Bronchus fibroblast of lung (primary cell): ENCODE measurements at places on chromosomes 13 and 19. TPM values are rescaled to one million over a fixed set of nuclear protein-coding genes. Genes with fewer than 3 reads are reported as not detected.

ZNF681 gene
- total RNA-seq = 1.3 and 1.5 TPM in 2 replicates

C3 gene
- total RNA-seq = 1.8 TPM in 2 replicates

ADGRE2 gene
- 1.3 and 1.7 TPM in 2 replicates for total RNA-seq

KIR2DL4 gene
- total RNA-seq = not detected in 2 replicates

ZNF221 gene
- 1.9 and 3.0 TPM in 2 replicates for total RNA-seq

FAM216B gene
- total RNA-seq = not detected in 2 replicates

CPAMD8 gene
- total RNA-seq = 0.45 and 0.50 TPM in 2 replicates

SIGLEC8 gene
- not detected in 2 replicates for total RNA-seq

KCNN4 gene
- 0.17 and 0.74 TPM in 2 replicates for total RNA-seq

UBE2L5 gene
- not detected in 2 replicates for total RNA-seq

TNNI3 gene
- not detected in 2 replicates for total RNA-seq

KIR3DL2 gene
- not detected in 2 replicates for total RNA-seq

SELENOV gene
- not detected in 2 replicates for total RNA-seq

LRG1 gene
- not detected in 2 replicates for total RNA-seq

ZIC2 gene
- not detected in 2 replicates for total RNA-seq

CEACAM21 gene
- not detected in 2 replicates for total RNA-seq

ZNF497 gene
- under 0.01 and 0.74 TPM in 2 replicates for total RNA-seq

IZUMO2 gene
- total RNA-seq = not detected in 2 replicates

RASIP1 gene
- total RNA-seq = 8.3 and 8.7 TPM in 2 replicates

ETV2 gene
- 0.89 and 1.5 TPM in 2 replicates for total RNA-seq

DLL3 gene
- 0.67 and 1.3 TPM in 2 replicates for total RNA-seq

ZNF600 gene
- 1.5 and 1.6 TPM in 2 replicates for total RNA-seq

MYO1F gene
- 0.15 and 1.0 TPM in 2 replicates for total RNA-seq

RNF225 gene
- not detected in 2 replicates for total RNA-seq

FXYD3 gene
- total RNA-seq = not detected in 2 replicates

SIGLEC12 gene
- not detected in 2 replicates for total RNA-seq

DOCK6 gene
- 7.1 and 10.8 TPM in 2 replicates for total RNA-seq

ZNF556 gene
- total RNA-seq = not detected in 2 replicates

MAP4K1 gene
- total RNA-seq = under 0.01 and 0.34 TPM in 2 replicates

IQCN gene
- 0.30 and 0.50 TPM in 2 replicates for total RNA-seq

WDR87 gene
- not detected in 2 replicates for total RNA-seq

GRK1 gene
- not detected in 2 replicates for total RNA-seq
